ENCODE measurements at places on chromosomes 7 and 10.

- DNase-seq, result no peak
Measured at GRCh38 chr10:13994932-13995331, 335.8 kb downstream of the FRMD4A start.

GRCh38 chr10:101323495-101323894 lies 30.5 kb upstream of the BTRC start:
- no peak for DNase-seq

- DNase-seq, result no peak
Measured at GRCh38 chr7:50677638-50677996, 105.1 kb downstream of the GRB10 start.

- DNase-seq, result no peak
Measured at GRCh38 chr10:70838270-70838805, 22.6 kb downstream of the SGPL1 start.

DNA sequence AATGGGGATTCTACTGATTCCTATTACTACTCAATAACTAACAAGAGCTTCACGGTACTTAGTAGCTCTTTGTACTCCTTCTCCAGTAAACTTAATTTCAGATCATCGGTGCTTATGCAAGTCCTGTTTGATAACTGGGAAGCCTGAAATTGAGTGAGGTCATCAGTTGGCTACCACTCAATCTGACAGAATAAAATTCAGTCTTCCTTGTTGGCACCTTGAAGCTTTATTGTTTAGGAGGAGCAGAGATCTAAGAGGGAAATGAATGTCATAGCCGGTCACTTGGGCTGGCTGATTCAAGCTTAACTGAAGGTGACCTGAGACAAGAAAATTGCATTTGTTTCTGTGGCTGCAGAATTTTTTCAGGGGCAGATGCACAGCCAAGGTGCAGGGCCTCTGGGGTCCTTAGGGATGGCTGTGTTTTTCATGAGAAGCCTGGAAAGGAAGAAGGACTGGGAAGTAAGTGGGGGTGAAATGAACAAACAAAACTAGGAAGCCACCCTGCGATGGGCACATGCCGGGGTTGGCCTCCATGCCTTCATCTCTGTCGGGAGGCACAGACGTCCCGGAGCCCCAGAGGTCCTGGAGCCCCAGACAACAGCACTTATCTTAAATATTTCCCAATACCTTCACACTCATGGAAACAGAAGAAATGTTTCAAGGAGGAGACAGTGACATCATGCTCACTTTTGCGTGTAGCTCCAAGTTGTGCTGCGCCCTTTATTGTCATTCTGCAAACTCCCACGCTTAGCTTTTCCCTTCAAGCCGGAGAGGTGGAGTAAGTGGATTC lies 85.0 kb upstream of the KIF5B start:
- DNase-seq, result no peak

DNA sequence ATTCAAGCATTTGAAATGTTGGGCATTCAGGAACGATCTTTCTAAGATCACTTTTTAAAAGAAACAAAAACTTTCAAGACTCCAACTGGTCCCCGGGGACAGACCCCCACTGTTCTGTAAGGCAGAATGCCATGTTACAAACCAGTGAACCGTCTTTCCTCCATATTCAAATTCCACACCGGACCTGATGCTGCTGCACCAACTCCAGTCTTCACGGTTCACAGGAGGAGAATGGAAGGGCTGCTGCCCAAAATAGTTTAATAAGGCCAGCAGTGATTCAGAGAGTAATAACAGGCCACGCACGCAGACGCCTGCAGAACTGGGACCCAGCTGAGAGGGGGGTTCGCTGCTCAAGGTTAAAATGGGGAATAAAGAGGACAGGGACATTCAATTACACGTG lies 47.2 kb downstream of the OSBPL3 start:
- DNase-seq, result no peak

GRCh38 chr7:55018361-55019190 lies at the start of gene EGFR:
Gene EGFR (plus strand): TSS chr7:55019017. CDS start chr7:55019278, 261 bp downstream.
- DNase-seq, result no peak

DNA sequence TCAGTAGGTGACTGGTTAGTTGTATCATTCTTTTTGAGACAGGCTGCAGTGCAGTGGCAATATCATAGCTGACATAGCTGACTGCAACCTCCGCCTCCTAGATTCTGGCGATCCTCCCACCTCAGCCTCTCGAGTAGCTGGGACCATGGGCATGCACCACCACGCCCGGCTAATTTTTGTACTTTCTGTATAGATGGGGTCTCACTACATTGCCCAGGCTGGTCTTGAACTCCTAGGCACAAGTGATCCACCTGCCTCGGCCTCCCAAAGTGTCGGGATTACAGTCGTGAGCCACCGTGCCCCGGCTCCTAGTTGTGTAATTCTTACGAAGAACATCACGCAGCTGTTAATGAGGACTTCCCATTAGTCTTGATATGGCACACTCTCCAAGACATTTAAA lies 123.4 kb upstream of the VKORC1L1 start:
- DNase-seq, result no peak

DNA sequence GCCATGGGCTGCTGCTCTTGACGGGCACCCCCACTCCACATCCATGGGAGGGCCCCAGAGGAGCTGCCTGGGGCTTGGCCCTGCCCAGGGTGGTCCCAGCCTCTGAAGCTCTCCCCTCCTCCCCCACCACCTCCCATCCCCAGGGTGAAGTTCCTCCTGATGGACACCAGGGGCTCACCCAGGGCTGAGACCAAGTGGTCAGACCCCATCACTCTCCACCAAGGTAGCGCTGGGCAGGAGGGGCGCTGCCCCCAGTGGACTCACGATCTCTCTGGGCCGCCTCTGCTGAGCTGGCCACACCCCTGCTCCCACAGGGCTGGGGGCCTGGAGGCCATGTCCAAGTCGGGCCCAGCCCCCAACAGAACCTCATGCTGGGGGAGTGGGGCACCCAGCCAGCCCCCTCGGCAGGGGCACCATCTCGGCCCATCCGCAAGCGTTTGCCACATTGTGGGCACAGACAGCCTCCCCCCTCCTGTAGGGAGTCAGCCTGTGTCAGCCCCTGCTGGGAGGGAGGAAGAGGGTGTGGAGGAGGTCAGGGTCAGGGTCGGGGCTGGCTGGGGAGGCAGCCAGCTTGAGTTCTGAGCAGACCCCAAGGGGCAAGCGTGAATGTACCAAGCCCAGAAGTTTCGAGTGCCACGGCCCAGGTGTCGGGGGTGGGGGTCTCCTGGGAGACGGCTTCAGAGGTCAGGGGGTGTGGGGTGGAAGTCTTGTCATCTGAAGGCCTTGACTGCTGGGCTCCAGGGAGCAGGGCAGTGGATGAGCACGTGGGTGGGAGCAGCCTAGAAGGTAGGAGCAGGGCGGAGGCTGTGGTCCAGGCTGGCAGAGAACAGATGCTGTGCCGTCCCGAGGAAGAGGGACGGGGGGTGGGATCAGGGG lies 2.8 kb downstream of the UPK3B start:
- DNase-seq, result no peak

DNA sequence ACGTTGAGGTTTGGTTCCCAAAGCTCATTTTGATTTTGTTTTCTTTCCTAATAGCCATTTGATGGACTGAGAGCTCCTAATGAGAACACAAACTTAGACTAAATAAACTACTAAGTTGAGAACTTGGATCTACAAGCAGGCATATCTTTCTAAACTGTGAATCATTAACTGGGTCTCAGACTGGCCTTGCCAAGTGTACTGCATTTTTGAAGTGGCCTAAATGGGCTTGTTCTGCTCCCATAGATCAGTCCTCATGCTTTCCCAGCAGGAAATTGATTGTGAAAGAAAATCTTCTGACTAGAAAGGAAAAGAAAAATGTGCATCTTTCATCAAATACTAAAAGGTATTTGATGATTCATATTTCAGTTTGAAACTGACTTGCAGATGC lies 46.7 kb upstream of the RBM33 start:
- no peak for DNase-seq

DNA sequence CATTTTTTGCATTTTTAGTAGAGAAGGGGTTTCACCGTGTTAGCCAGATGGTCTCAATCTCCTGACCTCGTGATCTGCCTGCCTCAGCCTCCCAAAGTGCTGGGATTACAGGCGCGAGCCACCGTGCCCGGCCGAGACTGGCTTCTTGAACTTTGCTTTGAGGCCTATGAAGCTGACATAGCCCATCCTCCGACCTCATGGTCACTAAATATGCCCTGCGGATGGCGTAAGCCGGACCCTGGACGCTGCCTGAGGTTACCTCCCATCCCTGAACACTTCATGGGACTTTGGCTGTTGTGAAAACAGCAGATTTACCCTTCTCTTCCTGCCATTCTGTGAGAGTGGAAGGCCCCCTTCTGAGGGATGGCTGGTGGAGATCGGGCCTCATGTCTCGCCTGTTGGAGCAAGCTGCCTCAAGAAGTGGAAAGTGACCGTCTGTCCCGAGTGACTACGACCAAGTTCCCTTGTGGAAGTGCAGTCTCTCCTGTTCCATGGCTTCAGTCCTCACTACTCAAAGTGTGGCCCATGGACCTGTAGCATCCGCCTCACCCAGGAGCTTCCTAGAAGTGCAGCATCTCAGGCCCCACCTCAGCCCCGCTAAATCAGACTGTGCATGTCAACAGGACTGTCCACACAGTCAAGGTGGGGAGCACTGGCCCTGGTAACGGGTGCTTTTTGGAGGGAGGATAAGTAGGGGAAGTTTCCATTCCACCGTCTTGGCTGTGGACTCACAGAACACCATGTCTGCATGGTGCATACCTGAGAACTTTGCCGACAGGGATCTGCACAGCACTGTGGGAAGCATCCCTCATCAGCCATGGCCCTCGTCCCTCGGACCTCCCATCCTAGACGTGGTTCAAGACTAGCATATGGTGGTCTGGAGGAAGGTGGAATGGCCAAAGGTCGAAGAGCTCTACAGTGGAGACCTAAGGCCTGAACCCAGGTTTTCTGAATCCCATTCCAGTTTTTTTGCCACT lies 210.5 kb upstream of the SHH start:
- no peak for DNase-seq

DNA sequence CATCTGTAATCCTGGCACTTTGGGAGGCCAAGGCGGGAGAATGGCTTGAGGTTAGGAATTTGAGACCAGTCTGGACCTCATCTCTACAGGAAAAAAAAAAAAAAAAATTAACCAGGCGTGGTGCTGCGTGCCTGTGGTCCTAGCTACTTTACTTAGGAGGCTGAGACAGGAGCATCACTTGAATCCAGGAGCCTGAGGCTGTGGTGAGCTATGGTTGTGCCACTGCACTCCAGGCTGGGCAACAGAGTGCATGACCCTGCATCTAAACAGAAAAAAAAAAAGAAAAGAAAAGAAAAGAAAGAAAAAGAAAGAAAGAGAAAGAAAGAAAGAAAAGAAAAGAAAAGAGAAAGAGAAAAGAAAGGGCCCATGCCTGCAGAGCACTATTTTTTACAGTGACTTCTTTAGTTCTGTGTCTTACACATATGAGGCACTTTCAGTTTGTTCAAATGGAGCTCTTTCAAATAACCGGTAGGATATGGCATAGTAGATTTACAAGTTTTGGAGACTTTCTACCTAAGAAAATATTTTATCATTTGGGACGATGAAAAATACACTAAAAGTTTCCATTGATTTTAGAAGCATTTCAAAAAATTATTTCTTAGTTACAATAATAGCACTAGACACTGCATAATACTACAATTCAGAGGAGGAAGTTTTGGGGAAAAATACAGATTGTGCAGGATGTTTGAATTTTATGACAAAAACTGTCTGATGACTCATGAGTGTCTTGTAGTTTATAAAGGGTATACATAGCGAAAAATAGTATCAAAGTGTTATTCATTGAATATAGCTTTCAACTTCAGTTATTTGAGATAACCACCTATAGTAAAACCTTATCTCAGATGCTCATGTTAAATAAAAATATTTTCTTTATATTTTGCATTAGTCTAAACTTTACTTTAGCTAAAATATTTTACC lies 75.9 kb downstream of the MDFIC start:
- DNase-seq, result no peak

GRCh38 chr10:66714741-66715140 lies 211.1 kb upstream of the LRRTM3 start:
- DNase-seq, result no peak

- DNase-seq, result no peak
Measured at GRCh38 chr10:12349629-12350166, 351 bp downstream of the CAMK1D start.

- DNase-seq, result no peak
Measured at GRCh38 chr10:79336276-79336675, 11.0 kb upstream of the PPIF start.

- no peak for DNase-seq
Measured at GRCh38 chr7:8131694-8132605, 130.0 kb downstream of the ICA1 start.

- DNase-seq, result no peak
Measured at GRCh38 chr7:112159351-112159750, 46.8 kb downstream of the DOCK4 start.

DNA sequence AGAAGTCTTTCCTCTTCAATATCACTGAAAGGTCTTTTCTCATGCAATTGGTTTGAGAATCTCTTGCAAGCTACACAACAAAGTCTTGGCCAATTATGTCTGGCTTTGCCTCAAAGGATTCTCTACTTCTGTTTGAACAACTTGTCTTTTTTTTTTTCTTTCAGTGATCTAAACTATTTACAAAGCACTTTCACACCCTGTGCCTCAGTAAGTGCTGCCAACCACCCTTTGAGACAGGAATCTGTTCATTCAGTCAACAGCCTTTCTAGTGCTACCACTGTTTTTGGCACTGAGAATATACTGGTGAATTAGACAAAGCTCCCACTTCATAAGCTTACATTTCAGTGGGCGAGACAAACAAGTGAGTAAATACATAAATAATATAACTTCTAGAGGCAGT lies 26.9 kb upstream of the SDK1 start:
- DNase-seq, result no peak

- DNase-seq, result no peak
Measured at GRCh38 chr10:84214612-84215235, 10.6 kb downstream of the LRIT2 start.

DNA sequence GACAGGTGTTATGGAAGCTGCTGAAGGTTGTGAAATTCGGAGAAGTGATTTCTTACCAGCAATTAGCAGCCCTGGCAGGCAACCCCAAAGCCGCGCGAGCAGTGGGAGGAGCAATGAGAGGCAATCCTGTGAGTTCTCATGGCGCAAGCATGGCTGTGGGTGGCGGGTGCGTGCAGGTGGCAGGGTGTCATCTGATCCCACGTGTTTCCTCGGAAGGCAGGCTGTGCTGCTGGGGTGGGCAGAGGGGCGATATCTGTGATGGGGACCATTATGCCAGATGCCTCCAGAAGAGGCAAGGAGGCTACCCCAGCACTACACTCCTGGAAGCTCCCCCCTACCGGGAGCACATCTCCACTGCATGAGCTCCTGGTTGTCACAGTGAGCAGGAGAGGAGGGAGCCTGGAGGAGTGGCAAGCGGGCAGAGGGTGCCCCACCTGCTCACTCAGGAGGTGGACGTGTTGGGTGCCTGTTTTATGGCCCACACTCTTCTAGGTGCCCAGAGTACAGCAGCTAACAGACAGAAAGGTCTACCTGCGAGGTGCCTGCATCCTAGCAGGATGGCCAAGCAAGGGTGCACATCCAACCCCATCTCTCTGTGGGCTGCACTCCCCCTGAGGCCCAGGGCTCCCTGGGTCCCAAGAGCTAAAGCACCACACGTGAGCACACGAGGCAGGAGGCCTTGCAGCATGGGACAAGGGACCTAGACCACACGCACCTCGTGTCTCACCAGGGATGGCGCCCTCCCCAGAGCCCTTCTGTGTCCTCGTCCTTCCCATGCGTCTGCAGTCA lies 204.7 kb downstream of the EBF3 start:
- DNase-seq, result no peak

- no peak for DNase-seq
Measured at GRCh38 chr7:104124469-104124868, 83.3 kb downstream of the ORC5 start.

- no peak for DNase-seq
Measured at GRCh38 chr7:141649865-141650634, 51.9 kb downstream of the DENND11 start.

Measured in activated T-helper 1 cell treated with anti-CD3 and anti-CD28 coated beads, Interleukin-2, amount 50 U/mL, for 16 hours (primary cell).